ENCODE measurements at places on chromosomes 6 and 20. TPM values are rescaled to one million over a fixed set of nuclear protein-coding genes. Genes with fewer than 3 reads are reported as not detected.

DNA sequence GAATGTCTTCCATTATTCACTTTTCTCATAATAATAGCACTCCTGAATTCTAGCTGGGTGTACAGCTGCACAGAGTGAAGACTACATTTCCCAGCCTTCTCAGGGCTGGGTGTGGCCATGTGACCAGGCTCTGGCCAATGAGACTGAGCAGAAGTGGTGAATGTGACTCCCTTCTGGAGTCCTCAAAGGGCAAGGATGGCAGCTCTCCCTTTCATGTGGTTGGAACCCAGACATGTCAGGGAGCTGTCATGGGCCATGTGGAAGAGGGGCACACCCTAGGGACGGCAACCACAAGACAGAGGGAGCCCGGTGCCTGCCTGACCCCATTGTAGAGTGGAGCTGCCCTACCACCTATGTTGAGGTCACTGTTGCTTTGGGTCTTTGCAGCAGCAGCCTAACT, 312.8 kb upstream of the SULF2 start:
- H3K27me3 ChIP-seq: no peaks in the 10 kb centered on the region
- H3K4me1 ChIP-seq: no peaks in the 10 kb centered on the region
- no peak overlapping the region for H3K27ac ChIP-seq
- H3K4me3 ChIP-seq: no peak overlapping the region
- no peaks in the 10 kb centered on the region for H3K36me3 ChIP-seq
- DNase-seq: no peak

- no peak overlapping the region for H3K27ac ChIP-seq
- no peak for DNase-seq
- H3K36me3 ChIP-seq: no peaks in the 10 kb centered on the region
- no peaks in the 10 kb centered on the region for H3K27me3 ChIP-seq
- no peaks in the 10 kb centered on the region for H3K4me1 ChIP-seq
- no peak overlapping the region for H3K4me3 ChIP-seq
These were observed 802.4 kb downstream of the TFAP2A start for GRCh38 chr6:9612489-9612888.

MMS22L gene
- total RNA-seq: 14.3 TPM

OVOL2 gene
- not detected for total RNA-seq

CD40 gene
- total RNA-seq: 1.7 TPM
